ENCODE measurements at places on chromosomes 5 and 9.

DNA sequence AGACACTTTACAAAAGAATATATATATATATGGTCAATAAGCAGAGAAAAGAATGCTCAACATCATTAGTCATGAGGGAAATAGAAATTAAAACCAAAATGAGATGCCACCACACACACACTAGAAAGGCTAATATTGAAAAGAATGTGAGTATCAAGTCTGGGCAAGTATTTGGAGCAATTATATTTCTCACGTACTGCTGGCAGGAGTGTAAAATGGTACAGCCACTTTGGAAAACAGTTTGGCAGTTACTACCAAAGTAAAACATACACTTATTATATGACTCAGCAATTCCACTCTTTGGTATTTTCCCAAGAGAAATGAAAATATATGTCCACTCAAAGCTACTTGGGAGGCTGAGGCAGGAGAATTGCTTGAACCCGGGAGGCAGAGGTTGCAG is 29.8 kb downstream of the NEUROG1 start:
- DNase-seq = no peak

GRCh38 chr9:93127395-93127911 is 6.6 kb downstream of the NINJ1 start:
- DNase-seq = peak; percentile 60

DNA sequence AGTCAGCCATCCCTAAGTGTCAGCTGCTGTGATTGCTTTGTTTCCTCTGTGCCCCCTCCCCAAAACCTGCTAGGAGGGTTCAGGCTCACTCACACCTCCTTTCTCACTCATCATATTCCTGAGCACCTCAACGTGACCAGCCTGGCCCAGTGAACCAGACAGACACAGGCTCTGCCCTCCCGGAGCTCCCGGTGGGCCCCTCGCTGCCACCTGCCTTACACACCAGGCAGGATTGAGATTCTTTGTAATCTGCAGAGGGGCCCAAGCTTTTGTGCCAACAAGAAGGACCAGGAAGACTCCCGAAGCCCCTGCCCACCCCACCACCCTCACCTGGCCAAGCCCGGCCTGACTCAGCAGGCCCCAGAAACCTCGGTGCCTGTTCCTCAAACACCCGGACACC is 87.8 kb downstream of the NTNG2 start:
- no peak for DNase-seq

DNA sequence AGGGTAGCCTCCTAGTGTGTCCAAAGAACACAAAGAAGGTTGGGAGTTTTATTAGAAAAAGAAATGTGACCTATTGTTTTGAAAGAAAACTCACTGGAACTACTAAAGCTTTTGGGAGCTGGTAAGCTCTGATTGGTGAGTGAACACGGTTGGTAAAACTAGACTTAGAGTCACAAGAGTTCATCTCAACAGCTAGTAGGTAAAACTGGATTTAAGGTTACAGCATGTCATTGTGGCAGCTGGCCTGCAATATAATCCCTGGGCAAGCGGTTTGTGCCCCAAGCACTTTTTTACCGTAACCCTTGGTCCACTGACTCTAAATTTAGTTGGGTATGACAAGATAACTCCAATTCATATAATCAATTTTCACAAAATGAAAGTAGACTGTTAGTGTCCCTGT is 47.4 kb downstream of the UBAP2 start:
- DNase-seq = no peak

DNA sequence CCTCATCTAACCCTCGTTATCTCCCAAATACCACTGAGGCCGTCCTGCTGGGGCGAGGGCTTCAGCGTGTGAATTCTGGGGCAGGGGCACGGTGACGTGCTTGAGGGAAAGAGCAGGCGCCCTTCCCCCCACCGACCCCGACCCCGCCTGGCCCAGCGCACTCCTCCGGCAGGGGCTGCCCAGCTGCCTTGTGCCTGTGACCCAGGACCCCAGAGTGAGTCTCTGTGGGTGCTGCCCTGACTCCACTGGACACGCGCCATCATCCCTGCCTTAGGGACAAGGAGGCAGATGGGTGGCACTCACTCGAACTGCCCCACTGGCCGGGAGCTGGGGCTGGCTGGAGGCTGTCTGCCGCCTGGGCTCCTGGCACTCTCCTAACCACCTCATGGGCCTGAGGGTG is 136.2 kb upstream of the LPCAT1 start:
- DNase-seq = no peak

GRCh38 chr9:126217250-126217653 is 109.4 kb upstream of the MVB12B start:
- peak; percentile 46 for DNase-seq

DNA sequence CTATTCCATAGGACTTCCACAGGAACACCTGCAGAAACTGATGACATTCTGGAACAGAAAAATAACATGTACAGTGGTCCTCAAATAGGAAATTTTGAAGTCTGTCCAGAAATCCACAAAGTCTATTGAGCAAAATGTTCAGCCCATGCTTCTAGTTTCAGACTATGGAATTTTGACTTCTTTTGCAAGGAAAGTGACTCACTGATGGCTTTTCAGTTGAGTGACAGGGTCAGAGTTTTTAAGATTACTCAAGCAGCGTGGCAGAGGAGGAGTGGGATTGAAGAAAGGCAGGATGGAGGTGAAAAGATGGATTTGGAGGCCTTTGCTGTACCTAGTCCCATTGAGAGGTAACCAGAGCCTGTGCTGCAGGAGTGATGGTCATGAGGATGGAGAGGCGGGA is 151.5 kb downstream of the GOLPH3 start:
- DNase-seq = no peak

DNA sequence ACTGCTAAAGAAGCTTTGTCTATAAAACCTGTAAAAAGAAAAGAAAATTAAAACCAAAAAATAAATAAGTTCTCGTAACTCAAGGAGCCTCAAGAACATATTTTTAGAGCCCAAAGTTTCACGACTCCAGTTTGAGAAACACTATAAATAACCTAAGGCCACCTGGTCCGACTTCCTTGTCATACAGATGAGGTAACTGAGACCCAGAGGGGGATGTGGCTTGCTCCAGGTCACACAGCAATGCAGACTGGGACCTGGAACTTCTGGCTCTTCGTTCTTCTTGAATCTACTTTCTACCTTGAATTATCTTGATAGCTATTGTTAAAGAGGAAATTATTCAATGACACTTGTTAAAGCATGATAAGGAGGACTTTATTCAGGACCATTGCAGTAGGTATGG is 514.8 kb downstream of the CDK5RAP2 start:
- DNase-seq = no peak

DNA sequence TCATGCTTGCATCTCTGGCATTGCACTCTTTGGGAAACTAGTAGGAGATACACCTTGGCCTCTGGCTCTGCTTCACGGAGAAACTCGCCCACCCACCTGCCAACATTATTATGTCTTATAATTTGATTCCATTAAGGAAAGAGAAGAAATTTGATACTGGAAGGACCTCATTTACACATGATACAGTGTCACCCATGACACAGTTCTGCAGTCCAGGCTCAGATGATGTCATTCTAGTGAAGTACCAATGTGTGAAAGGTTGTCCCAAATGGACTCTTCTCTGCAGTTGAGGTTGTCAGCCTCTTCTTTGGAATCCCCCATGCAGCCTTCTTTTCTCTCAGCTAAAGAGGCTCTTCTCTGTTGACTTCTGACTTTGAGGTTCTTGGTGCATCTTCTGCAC is 329.1 kb downstream of the NTRK2 start:
- no peak for DNase-seq

DNA sequence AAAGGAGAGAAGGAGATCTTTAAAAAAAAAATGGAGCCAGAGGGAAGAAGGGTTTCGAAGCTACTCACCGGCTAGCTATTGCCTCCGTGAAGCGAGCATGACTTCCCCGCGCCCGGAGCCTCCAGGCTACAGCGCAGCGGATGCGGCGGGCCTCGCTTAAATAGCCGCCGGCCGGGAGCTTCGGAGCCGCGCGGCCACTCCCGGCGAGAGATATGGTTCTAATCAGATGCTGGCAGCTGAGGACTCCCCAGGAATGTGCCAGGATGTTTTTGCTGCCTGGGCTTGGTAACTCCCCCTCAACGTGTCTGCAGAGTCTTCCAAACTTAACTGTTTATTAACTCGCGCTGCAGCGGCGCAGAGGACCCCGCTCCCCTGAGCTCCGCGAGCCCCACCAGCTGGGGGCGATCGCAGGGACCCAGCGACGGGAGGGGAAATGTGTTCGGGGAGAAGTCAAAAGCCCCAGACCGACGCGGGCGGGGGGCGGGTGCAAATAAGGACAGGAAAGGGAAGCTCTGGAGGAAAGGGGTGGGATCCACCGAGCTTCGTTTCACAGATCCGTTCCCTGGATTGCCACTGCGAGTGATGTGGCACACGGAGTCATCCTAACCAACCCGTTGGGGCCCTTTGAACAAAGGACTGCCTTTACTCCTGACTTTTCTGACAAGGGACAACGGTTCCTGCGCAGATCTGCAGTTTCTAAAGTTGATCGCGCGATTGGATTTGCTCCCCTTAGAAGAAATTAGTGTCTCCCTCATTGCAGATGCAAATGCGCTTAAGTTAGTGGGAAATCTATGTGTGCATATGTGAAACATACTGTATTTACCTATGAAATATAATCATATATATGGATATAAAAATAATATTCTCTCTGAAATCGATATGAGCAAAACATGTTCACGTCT is at the start of gene DAB2:
Gene DAB2, minus strand, starts transcription at position 245 of the 902 bp plus-strand sequence. CDS start 30,660 bp downstream, outside the sequence.
- peak; percentile 79 for DNase-seq

GRCh38 chr5:129382921-129383672 is 77.0 kb upstream of the ADAMTS19 start:
- no peak for DNase-seq

DNA sequence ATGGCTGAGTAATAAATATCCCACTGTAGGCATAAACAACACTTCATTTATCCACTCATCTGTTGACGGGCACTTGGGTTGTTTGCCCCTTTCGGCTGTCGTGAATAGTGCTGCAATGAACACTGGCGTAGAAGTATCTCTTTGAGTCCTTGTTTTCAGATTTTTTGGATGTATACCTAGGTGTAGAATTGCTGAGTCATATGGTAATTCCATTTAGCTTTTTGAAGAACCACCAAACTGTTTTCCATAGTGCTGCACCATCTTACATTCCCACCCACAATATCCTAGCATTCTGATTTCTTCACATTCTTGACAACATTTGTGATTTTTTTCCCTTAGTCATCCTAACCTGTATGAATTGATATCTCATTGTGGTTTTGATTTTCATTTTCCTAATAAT is 109.0 kb downstream of the NXNL2 start:
- DNase-seq = no peak

Data from natural killer cell treated with Interleukin-12 subunit alpha and Interleukin-12 subunit beta and Interleukin-15 and Interleukin-18, amount 100 ng/mL, for 72 hours (primary cell).